Uterus (tissue), 4 donors: ENCODE measurements at places on chromosomes 12 and 14.

DNA sequence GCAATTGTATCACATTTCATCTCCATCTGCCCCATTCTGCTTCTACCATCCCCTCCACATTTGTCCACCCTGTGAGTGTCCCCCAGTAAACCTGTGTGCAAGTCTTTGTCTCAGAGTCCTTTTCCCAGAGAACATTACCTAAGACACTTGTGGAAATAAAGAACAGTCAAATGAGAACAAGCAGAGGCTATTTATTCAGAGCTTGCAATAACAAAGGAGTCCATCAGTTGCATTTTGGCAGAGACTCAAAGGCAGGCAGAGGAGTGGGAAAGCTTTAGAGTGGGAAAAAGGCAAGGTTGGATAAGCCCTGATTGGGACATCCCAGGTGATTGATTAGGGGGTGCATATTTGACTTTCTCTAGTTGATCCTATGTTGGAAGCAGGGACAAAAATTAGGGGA, 18.2 kb upstream of the PPFIBP1 start:
- no peak for DNase-seq

DNA sequence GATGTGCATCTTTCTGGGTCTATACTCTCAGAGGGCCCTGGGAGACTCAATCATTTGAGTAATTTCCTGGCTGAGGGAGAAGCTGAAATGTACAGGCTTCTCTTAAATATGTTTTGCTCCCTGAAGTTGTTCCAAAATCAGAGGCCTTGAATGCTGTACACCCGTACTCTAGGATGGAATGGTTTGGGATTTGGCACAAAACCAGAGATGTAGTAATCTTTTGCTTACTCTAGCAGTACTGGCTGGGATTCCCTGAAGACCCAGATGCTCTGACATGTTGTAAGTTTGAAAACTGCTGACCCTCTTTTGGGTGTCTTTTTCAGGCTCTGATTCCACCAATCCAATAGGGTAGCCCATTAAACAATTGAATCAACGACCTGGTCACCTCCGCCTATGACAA, 10.4 kb downstream of the ACACB start:
- DNase-seq, result no peak

GRCh38 chr12:127149226-127149964, 1117.6 kb upstream of the TMEM132C start:
- DNase-seq, result no peak

- DNase-seq, result no peak
Observed at GRCh38 chr14:34049790-34050189, 98.9 kb upstream of the EGLN3 start.

DNA sequence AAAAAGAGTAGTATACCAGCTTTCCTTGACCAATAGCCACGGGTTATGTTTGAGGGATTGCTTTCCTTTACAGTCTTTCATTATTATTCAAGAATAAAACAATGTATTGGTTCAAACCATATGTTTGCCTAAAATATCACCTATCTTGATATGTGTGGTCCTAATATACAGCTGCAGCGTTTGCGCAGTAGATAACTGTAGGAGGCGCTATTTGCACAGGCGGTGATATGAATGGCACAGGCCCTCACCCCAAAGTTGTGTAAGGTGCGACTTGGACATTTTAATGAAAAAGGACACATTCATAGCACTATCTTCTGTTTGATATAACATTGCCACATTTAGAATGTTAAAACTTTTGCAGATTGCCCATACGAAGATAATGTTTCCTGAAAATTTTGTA, 298.4 kb downstream of the TRHDE start:
- DNase-seq, result no peak

- DNase-seq, result no peak
Observed at GRCh38 chr14:93977790-93978581, 1.6 kb upstream of the ASB2 start.

DNA sequence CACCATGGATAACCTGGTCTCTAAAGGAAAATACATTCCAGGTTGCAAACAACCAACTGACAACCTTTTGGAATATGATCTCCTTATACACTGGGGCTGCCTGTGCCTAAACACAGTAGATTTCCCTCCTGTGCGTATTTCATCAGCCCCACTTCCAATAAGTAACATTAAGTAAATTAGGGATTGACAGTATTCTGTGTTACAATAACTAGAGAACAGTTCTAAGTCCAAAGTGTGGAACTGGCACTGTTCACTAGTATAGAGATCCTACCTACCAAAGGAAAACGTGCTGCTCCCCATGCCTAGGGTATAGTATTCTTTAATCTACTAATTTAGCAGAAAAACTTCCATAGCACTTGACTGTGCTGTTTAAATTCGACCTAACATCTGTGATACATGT, 82.8 kb downstream of the SLC38A1 start:
- DNase-seq, result no peak

GRCh38 chr14:28754209-28754985, 12.2 kb upstream of the FOXG1 start:
- DNase-seq, result no peak

- DNase-seq, result no peak
Observed at GRCh38 chr14:45120096-45120495, 14.2 kb downstream of the FKBP3 start.

DNA sequence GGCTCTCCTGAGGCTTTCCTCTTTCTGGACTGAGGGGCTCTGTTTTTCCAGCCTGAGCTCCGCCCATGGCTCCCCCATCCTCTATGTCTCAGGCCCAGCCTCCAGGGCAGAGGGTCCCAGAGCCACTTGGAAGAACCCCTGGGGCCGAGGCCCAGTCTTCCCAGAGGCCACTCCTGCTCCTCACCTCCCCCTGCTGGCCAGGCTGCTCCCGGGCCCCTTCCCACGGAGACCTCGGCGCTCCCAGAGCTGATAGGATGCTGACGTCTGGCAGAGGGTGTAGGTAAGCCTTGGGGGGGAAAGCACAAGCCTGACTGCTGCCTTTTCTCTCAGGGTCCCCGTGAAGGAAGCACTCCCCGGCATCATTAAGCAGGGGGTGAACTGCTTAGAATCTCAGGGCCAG, 51.4 kb downstream of the ERH start:
- no peak for DNase-seq

DNA sequence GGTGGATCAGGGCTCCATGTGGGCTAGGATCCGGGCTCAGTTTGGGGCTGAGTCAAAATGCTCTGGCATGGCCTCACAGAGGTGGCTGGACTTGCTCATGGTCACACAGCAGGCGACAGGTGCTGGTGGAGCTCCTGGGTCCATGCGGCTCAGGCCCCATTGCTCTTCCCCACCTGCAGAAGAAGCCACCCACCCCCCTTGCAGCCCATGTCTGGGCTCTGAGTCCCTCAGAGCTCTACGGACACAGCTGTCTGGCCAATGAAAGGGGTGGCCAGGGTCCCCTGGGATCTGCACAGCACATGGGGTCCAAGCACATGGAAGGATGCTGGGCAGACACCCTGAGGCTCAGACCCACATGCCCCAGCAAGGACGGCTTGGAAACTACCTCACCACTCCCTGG, 17.0 kb upstream of the C14orf180 start:
- no peak for DNase-seq

DNA sequence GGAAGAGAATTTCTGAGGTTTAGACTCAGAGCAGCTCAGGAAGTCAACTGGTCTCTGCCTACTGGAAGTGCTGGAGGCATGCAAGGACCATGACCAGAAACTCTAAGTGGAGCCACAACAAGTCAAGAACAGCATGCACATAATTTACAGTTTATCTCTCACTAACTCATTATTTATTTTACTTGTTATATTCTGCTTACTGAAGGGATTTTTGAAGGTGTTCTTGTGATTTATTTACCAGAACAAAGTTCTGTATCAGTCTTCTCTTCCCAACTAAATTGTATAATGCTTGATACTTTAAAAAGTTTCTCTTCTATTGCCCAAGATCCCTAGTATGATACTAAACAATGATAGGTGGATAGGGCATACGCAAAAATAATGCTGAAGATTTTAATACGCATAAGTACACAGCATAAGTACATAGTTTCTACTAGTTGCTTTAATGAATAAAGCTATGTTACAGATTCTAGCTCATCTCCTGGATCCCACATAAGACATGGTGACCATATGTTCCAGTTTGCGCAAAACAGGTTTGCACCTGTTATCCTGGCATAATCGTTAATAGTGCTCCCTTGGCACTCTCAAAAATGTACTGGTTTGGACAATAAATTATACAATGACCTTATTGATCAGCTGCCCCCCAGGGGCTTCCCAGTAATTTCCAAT, 11.6 kb upstream of the SPTB start:
- DNase-seq, result no peak

GRCh38 chr12:79844693-79845092, 90.2 kb downstream of the PPP1R12A start:
- no peak for DNase-seq

DNA sequence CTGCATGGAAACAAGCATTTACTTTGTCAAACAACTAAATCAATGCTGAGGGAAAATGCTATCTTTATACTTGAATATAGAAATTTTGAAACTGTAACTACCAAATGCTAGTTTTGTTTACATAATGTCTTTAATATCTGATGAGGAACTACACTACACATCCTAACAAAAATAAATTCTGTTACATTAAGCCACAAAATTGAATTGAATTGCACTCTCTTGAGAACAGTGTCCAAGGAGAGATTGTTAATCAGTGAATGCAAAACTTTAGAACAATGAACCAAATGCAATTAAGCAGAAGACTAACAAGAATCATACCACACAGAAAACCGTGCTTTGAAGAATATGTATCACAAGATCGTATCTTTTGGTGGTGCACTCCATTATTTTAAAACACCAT, 141.6 kb downstream of the CNTN1 start:
- no peak for DNase-seq

- DNase-seq, result no peak
Observed at GRCh38 chr12:76312315-76312714, 35.9 kb downstream of the BBS10 start.

GRCh38 chr12:33253178-33253577, 186.4 kb downstream of the SYT10 start:
- DNase-seq, result no peak

DNA sequence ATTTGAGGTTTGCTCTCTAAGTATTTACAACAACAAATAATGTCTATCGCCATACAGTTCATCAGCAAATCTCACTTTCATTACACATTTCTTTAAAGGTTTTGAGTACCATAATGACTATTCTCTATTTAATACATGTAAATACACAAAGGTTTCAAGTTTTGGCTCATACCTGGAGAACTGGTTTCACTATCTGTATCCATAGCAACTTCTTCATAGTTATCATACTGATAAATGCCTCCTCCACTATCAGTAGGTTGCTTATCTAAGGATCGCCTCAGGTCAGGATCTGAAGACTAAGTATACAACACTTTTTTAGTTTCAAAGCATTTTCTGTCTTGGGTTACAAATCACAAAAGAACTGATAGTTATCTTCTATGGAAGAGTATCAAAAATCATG, 21.4 kb downstream of the ZFC3H1 start:
- DNase-seq, result no peak

GRCh38 chr14:30885840-30886740, 11.7 kb downstream of the COCH start:
- no peak for DNase-seq

DNA sequence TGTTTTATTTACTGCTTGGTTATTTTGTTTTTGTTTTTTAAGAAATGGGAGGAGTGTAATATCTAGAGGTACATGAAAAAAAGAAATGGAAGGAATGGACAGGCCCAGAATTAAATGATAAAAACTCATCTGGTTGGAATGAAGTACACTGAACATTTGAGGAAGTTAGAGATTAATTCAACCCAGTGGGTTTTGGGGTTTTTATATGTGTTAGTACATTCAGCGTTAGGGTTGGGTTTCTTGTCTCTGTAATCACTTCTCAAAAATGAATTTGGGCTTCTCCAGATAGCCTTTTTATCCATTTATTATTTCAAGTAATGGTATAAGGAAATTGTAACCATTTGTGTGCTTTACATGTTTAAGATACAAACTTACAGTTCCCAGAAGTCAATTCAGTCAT, 19.5 kb upstream of the NUP107 start:
- no peak for DNase-seq

GRCh38 chr12:41683513-41684240, 461.0 kb downstream of the GXYLT1 start:
- no peak for DNase-seq

- no peak for DNase-seq
Observed at GRCh38 chr14:71742485-71742884, 189.7 kb upstream of the RGS6 start.

DNA sequence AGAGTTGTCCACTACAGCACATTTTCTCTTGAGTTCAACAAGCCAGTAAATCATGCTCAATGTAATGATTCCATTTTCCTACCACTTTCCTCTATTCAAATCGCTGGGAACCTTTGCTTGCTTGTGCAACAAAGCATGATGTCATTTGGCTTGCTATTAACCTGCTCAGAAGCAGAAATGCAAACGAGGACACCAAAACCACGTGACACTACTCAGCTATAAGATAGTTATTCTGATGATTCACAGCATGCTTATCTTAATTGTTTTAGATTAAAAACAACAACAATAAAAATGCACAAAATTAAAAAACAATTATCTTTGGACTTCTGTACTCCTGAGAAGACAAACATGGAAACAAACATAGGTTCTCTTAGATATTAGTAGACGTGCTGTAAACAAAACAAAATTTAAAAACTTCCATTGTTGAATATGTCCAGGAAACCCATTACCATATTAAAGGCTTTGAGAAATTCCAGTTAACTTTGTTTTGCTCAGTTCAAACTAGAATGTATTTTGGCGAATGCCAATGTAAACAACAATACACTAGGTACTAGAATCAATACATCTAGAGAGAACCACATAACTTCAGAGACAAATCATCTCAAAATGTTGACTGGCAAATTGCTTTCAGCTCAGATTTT, 77.5 kb upstream of the KRAS start:
- DNase-seq, result no peak

GRCh38 chr12:3220382-3221321, 143.5 kb downstream of the TSPAN9 start:
- no peak for DNase-seq

GRCh38 chr12:107404981-107405380, 280.6 kb upstream of the PWP1 start:
- no peak for DNase-seq

- no peak for DNase-seq
Observed at GRCh38 chr14:99511421-99512109, 30.4 kb downstream of the CCNK start.

DNA sequence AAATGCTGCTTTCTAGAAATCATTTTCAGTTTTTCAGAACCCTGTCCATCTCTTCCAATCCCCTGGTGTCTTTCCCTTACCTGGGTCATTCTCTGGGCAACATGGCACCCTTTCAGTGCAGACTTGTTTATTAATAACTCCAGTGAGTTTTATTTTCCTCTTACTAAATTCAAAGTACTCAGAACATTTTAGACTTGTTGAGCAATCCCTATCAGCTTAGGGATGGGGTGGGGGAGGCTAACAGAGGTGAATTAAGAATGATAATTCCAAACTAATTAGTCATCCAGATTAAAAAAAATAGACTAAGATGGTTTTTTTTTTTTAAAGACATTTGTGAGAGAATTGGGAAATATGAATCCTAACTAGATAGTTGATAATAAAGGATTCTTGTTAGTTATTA, 10.7 kb downstream of the GPRC5A start:
- DNase-seq, result peak; percentile 82

GRCh38 chr14:103492156-103492925, 30.3 kb downstream of the CKB start:
- DNase-seq, result no peak
